HTR-8/SVneo (cell line): ENCODE measurements at places on chromosomes 13 and 19.
A peak's percentile ranks its signal among the peaks of the same experiment; 100 is the strongest.

- DNase-seq, result no peak
Measured at GRCh38 chr13:77874406-77874805, 44.2 kb downstream of the EDNRB start.

- no peak for DNase-seq
Measured at GRCh38 chr13:101709952-101710351, 257.5 kb downstream of the ITGBL1 start.

- no peak for DNase-seq
Measured at GRCh38 chr13:30966101-30966500, 33.6 kb downstream of the TEX26 start.

DNA sequence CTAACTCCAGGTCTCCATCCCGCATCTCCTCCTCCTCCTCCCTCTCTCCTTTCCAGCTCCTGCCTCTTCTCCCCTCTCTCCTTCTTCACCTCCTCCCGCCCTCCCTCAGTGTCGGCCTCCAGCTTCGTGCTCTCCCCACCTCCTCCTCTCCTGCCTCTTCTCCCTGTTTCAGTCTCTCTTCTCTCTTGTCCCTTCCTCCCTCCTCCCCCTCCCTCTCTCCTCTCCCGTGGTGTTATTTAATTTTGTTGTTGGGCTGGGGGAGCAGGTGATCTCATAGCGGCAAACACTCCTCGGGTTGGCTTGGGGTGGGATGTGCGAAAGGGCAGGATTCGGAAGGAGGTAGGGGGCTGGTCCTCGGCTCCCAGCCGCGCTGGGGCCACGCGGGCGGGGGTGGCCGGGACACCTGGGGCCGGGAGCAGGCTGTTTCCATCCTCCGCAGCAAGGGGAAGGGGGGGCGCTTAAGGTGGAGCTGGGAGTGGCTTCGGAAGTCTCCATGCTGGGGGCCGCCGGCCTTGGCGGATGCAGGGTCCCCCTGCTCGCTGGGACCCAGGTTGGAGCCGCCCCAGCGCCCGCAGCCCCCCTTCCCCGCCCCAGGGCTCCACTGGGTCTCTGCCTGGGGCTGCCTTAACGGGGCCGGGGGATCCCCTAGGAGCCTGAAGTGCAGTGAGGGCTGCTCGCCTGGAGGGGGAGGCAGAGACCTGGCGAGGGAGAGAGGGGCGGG is at the start of gene CA11:
TSS of gene CA11 (minus strand) at position 187 of the 721 bp plus-strand sequence. CDS start 555 bp downstream, outside the sequence.
- peak; percentile 92 for DNase-seq

DNA sequence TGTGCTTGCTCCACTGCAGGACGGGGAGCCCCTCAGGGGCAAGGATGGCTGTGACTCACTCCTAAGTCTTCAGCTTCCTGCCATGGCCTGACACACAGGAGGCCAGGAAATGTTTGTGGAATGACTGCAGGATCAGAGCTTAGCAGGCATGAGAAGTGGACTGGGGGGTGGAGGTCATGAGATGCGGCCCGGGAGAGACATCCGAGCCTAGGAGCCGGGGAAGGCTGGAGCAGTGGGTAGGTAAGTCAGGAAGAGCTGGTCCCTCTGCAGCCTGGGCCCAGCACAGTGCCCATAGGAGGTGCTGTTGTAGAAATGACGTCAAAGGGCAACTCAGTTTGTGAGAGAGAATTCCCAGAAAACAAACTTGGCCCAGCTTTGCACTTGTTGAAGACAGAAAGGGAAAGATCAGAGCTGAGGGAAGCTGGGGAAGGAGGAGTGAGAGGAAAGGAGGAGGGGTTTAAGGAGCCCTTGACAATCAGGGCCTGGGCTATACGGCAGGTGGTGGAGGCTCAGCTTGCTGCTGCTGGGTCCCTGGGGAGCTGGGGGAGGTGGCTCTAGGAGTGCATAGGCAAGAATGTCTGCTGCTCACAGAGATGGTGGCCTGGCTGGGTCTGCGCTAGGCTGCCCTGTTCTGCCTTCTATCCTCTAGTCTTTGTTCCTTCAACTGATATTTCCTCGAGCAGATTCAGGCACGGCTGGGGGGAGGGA is 18.5 kb downstream of the POU2F2 start:
- DNase-seq, result peak; percentile 90

- DNase-seq, result no peak
Measured at GRCh38 chr13:47175172-47175866, 278.5 kb upstream of the HTR2A start.

GRCh38 chr13:59691501-59692066 is 472.1 kb downstream of the DIAPH3 start:
- DNase-seq, result no peak

DNA sequence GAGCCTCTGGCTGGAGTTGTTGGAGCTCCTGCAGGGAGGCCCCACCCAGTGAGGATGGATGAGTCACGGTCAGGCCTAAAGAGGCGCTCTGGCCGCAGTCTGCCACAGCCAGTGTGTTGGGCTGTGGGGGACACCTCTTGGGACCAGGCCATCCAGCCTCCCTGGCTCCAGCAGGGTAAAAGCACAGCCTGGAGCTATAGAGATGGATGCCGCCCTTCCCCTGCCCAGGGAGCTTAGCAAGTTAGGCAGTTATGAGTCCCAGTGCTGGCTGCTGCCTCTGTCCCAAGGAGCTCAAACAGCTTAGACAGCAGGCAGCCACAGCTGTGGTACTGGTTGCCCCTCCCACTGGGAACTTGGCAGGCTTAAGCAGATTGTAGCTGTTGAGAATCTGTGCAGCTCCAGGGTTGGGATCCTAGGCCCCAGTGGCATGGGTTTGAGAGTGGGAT is 100.9 kb downstream of the NDFIP2 start:
- no peak for DNase-seq

- DNase-seq, result no peak
Measured at GRCh38 chr13:51542346-51543242, 41.7 kb upstream of the WDFY2 start.

GRCh38 chr13:44305917-44306370 is 67.7 kb upstream of the SERP2 start:
- no peak for DNase-seq

- DNase-seq, result no peak
Measured at GRCh38 chr19:45150751-45151281, 10.0 kb downstream of the NKPD1 start.

DNA sequence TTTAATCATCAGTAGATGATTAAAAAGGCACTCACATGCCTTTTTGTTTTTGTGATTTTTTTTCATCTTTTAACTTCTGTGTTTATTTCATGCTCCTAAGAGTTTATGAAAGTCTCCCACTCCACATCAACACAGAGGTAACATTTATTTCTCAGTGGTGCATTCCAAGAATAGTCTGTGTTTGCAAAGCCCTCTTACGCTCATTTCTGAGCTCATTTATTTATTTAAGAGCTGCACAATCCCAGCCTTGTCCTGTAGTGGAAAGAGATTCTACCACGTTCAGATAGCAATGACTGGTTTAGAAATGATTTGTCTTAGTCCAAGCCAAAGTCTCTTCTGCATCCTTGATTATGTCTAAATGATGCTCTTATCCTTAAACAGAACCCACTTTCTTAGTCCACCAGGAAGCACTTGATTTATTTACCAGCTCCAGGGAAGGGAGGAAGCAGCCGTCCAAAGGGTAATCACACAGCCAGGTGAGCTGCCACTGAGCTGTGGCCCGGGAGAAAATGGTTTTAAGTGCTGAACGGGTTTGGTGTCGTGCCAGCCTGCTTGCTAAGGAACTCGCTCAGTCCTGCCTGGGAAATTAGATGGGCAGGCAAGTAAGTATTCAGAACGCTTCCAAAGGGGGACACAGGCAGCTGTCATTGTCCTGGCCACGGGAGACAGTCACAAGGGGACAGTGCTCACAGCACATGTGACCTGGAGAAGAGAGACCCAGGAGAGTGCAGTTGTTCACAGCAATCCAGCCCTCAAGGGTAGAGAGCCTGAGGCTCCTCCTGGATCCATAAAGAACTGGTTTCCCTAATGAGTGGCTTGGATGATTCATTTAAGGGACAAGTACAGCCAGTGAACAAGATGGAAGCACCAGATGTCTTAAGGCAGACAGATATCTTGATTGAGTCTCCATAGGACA is 131.8 kb upstream of the WASF3 start:
- DNase-seq, result no peak

DNA sequence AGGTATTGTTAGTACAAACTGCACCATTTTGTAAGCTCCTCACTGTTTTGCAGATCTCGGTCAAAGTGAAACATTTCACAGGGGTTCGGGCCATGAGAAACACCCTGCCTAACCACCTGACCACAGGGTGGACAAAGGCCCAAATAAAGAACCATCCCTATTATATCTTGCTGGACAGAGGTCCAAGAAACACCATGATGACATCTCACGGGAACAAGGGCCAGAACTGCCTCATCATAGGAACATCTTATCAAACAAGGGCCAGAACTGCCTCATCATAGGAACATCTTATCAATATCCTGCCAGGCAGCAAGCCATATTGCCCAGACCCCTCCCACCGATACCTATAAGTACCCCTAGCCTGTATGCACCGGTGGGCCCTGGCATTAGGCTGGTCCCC is 99.7 kb downstream of the PCDH9 start:
- no peak for DNase-seq

- DNase-seq, result no peak
Measured at GRCh38 chr13:102980331-102980982, 85.8 kb downstream of the SLC10A2 start.

DNA sequence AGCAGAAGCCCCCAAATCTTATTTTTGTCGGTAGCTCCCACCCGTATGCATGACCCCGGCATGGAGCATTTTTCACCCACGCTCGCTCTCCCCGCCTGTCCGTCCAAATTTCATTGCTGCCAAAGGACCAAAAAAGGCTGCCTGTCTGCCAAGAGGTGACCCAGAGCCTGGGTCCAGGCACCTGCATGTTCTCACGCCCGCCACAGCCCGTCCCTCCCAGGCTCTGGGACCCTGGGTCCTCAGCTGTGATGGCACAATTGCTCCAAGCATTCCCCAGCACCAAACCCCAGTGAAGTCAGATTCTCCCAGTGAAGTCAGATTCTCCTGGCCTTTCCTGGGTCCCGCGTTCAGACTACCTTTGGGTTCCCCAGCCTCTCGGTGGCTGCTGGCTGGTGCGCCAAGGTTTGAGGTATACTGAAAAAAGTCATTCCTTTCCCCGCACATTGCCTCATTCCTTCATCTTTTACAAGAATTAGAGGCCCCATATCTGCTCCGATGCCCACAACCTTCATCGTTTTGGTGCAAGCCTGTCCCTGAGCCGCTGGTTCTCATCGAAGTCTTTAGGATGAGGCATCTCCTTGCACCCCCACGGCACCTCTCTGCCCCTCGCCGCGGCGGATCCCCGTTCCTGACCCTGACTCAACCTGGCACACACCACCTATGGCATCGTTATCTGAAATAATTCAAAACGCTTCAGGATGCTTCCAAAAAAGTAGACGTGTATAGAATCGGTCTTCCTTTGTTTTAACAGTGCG is 59.3 kb upstream of the F7 start:
- no peak for DNase-seq

DNA sequence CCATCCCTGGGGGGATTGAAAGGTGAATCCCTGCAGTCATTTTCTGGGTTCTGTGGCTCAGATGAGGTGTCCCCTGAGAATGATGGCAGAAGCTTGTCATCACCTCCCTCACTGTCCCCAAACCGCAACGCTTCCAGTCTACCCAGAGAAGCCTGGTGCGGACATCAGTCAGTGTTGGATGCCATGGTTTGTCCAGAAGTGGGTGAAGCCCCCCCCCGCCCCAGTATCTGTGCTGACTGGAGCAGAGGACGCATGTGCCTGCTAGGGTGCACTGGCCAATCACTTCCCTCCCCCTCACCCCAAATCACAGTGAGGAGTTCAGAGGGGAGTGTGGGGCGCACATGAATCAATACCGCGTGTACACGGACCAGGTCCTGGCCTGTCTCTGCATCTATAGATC is 150.5 kb downstream of the TEX29 start:
- no peak for DNase-seq

- peak; percentile 72 for DNase-seq
Measured at GRCh38 chr19:50330365-50331078, 1.3 kb upstream of the KCNC3 start.

DNA sequence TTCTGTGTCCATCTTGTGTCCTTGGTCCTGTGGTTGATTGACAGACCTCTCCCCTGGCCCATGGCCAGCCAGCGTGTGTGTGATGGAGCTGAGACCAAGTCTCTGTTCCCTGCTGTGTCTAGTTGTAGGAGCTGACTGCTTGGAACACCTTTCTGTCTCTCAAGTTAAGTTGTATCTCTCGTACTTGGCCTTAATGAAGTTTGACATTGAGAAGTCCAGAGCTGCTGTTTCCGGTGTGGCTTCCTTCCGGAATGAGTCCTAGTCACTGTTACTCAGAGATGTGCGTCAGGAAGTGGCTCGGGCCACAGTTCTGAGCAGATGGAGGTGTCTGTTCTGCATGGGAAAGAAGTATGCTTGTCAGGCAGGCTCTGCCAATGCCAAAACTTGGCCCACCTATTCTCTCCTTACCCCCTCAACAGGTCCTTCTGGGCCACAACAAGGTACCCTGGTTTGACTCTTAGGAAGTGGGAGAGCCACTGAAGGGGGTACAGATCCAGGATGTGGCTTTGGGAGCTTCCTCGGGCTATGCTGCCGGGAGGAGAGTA is 54.3 kb downstream of the GATAD2A start:
- no peak for DNase-seq

- DNase-seq, result no peak
Measured at GRCh38 chr19:54480051-54480450, 7.0 kb upstream of the CDC42EP5 start.

DNA sequence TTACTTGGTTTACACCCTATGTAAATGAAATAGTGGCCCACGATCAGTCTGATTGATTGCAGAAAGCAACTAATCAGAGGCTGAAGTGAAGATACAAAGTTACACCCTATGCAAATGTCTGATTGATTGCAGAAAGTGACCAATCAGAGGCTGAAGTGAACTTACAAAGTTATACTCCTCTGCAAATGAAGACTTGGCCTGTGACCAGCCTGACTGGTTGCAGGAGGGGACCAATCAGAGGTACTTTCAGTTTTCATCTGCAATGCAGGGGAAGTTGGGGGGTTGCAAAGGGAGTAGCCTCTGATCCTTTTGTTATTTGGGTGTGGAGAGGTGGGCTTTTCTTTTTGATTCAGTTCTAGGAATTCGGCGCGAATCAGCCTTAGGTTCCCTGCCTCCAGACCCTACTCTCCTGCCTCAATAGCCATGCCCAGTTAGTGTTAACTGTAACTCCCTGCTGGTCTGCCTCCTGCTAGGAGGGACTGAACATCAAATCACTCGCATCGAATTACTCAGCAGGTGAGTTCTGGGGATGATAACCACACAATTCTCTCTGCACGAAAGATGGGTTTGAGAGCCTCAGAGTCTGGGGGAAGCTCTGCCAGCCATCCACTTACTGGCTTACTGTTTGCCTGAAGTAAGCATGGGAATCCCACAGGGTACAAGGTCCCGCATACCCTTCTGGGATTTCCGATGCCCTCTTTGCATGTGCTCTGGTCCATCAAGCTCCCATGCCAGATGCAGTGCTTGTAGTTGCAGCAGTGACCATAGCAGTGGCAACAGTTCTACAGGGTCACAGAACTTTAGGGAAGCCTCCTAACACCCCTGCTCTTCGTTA is 7.5 kb downstream of the ARL11 start:
- DNase-seq, result no peak
